ENCODE measurements at places on chromosomes 7 and 10.

DNA sequence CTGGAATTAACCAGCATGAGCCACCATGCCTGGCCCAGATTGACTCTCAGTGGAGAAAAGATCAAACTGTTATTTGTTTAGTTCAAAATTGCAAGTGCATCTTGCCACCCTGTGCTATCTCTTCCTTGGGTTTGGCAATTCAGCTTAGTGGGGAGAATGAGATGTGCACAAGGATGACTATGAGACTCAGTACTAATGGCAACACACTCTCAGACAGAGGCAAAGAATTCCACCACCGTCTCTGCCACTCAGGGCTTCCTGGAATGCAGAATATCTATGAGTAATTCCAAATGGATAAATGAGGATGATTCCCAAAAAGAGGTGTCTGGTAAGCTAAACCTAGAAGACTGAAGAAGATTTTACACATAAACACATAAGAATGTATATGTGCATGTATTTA lies 525.8 kb downstream of the NRG3 start:
- no peak for DNase-seq

DNA sequence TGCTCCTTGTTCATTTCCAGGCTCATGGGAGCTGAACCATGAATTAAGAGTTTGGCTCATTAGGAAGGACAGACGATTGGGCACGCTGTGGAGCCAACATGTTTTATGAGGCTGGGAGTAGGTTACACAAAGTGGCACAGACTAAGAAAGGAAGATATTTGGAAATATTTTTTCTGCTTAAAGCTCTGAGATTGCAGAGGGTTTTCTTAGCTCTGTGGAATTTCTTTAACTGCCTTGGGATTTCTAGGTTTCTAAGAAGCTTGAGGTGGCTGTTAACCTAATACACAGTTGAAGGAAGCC lies 344.6 kb downstream of the RNLS start:
- no peak for DNase-seq

DNA sequence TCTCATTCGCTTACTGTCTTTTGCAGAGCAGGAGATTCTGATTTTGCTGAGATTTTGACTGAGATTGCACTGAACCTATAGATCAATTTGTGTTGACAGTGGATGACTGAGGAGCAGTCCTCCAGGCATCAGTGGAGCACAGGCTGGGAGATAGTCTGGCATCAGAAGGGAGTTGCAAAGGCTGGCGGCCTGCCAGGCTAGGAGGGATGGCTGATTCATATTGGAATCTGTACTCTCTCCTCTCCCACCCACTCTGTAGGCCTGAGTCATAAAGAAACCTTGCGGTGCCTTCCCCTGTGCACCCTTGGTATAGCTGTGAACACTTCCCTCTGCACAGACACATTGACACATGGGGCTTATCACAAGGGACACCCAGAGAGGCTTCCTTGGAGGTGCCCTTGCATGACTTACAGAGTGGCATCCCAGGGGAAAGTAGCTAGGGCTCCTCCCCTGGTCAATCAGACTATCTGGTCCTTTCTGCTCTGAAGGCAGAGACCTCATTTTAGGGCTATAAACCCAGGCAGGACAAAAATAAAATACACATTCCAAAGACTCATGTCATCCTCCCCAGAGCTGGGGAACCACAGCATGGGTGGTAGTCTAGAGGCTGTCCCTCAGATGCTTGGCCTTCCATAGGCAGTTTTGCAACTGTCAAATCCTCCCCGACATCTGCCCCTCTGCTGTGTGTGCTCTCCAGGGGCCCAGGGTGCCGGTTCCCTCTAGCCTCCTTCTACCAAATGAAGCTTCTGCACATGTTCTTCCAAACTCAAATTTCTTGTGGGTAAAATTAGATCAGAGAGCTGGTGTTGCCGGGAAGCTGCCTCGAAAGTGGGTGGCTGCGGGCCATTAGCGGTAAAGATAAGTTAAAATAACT lies 37.4 kb upstream of the EEPD1 start:
- DNase-seq = peak; percentile 85

GRCh38 chr10:48418189-48418788 lies 111.8 kb downstream of the MAPK8 start:
- DNase-seq = no peak

GRCh38 chr7:96076350-96076707 lies 245.6 kb downstream of the SLC25A13 start:
- DNase-seq = no peak

DNA sequence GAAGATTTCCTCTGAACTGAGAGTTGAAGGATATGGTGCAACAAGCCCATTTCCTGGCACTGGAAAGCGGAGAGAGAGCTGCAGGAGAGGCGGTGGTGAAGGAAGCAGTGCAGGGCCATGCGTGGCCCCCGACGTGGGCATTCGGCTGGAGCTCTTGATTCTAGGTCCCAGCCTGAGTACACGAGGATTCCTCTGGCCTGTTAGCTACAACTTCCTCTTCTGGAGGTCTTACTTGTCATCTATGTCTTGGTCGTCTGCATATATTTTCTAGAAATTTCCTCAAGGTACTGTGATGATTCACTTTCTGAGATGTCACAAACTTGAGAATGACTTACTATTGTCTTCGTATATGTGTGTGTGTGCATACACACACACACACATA lies 59.2 kb upstream of the JAZF1 start:
- DNase-seq = no peak

- no peak for DNase-seq
Observed at GRCh38 chr10:100009283-100009792, 409 bp downstream of the DNMBP start.

DNA sequence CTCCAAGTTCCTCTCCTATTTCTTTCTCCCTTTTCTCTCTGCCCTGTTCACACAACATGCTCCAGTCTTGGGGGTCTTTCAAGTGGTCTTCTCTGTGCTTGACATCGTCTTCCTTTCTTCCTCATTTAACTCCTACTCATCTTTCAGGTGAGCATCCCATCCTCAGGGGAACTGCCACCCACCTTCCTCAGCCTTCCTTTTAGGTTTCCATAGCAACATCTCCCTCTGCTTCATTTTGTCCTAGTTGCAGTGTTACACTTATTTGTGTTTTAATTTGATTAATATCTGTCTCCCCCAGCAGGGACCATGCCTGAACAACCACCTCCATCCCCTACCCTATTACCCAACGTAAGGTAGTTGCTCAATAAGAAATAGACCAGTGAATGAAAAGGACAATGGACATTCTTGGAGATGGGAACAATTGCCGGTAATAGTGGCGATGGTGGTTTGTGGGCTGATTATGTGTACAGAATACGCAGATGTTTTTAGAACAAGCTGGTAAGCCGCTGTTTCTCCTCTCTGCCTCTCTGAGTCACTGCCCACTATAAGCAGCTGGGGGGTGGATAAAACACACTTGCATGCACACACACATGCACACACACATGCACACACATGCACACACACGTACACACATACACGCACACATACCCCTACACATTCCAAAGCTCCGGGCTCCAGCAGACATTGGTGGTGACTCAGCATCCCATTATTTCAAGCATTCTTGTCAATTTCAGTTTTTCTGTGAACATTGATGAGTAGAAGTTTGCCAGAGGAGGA lies 251.6 kb downstream of the GATA3 start:
- no peak for DNase-seq

- no peak for DNase-seq
Observed at GRCh38 chr10:106563384-106563783, 601.1 kb downstream of the SORCS1 start.

DNA sequence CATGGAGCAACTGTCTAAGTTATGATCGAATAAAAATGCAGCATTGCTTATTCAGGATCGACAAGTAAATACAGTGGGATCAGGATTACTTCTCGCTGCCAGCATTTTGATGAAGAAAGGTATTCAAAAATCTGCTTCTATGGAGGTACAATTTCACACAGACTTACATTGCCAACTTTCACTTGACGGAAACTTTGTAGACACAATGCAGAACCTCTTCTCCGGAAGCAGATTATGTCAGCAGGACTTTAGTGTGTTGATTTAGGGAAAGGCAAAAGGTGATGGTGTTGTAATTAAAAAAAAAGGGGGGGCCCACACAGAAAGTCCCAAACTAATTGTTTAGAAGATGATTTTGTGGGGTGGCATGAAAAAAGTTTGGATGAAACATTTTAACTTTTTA lies 462.4 kb upstream of the KLF6 start:
- no peak for DNase-seq

DNA sequence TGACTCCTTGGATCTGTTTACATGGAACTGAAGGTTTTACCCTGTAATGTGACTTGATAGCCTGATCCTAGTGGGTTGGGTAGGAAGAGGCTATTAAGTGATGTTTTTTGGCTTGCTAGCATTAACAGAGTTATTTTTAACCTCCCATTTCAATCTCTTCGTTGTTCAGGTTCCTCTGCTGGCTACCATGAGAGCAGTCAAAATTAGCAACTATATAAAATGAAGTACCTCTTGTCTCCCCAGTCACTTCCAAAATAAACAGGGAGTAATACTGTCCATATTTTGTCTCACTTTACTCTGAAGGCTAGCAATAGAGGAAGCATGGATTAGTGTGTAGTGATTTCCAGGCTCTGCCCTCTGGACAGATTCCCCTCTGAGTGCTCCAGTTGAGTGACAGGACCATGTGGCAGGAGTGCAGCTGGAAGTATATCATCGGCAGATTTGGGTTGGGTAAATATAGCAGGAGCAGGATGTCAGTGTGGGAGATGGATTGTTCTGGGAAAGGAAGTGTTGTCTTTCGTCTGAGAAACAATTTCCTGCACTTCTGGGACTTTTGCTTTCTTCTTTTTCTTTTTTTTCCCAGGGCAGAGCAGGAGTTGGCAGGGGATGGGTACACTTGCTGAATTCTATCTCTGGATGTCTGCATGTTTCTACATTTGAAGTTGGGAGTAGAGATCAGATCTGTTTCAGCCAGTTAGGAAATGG lies 35.2 kb downstream of the GBF1 start:
- no peak for DNase-seq

DNA sequence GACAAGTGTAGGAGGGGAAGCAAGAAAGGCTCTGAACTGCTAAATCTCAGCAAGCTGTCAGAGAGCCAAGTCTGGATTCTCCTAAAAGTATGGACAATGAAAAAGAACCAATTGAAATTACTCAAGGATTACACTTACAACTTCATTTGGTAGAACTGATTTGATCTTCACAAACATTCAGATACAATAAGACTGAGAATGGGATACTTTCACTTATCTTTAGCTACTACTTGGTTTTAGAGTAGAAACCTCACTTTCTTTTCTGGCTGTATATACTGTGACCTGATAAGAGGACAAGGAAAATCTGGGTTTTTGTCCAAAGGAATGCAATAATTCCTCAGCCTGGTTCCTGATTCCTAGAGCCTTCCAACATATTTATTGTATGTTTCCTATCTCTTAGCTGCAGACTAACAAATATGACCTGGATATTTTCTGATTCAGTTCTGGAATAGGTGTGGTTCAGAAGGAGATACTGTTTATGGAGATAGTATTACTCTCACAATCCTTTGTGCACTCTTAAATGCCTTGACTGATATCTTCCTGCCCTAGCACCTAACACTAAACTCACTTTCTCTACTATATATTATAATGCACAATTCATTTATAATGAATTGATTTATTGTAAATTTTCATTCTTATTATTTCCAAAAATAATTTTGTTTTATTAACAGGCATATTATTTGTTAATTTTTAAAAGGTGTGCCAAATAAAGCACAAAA lies 7.3 kb downstream of the SEMA3A start:
- DNase-seq = no peak

DNA sequence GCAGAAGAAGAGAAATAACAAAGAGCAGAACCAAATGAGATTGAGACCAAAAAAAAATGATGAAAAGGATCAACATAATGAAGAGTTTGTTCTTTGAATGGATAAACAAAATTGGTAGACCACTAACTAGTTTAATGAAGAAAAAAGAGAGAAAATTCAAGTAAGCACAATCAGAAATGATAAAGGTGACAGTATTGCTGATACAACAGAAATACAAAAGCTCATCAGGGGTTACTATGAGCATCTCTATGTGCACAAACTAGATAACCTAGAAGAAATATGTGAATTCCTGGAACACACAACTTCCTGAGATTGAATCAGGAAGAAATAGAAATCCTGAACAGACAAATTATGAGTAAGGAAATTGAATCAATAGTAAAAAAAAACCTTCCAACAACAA lies 157.1 kb downstream of the ZEB1 start:
- no peak for DNase-seq

- DNase-seq = no peak
Observed at GRCh38 chr7:108057951-108058481, 55.1 kb upstream of the LAMB1 start.

DNA sequence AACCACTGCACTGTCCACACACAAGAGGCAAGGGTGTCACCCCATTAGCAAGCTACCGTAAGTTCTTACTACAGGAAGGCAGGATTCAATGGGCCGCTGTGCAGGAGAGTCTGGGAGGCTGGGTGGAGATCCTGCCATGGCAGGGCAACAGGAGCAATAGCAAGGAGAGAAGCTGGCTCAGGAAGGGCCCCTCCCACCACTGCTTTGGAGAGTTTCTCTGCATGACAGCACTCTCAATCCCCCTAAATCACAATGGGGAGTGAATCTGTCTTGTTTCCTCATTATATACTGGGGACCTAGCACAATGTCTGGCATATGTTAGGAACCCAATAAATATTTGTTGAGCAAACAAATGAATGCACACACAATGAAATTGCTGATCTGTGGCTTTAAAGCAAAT lies 83.2 kb upstream of the SFMBT2 start:
- DNase-seq = no peak

GRCh38 chr7:140231771-140232491 lies 55.1 kb upstream of the KDM7A start:
- no peak for DNase-seq

GRCh38 chr10:125063256-125063925 lies 97.0 kb downstream of the CTBP2 start:
- no peak for DNase-seq

GRCh38 chr7:27872356-27873275 lies 132.7 kb downstream of the TAX1BP1 start:
- no peak for DNase-seq

DNA sequence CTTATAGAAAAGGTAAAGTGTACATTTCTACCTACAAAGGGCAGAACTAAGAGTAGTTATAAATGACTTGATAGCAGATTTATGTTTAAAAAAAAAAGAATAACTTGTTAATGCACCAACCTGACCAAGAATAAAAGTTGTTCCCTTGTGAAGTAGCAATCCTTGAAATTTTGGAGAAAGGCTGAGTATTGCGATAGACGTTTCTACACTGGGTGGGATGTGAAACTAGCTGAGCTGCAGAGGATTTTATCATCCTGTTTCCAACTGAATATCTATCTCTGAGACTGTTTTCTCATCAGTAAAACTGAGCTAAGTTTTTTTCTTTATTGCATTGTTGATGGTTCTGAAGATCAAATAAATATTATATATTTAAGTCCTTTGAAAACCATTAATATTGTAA lies 14.6 kb downstream of the MDFIC start:
- DNase-seq = no peak

GRCh38 chr7:17030559-17030958 lies 148.8 kb upstream of the AGR3 start:
- no peak for DNase-seq

- no peak for DNase-seq
Observed at GRCh38 chr7:158034571-158034970, 553.1 kb downstream of the PTPRN2 start.

GRCh38 chr7:147231275-147231674 lies 1114.7 kb downstream of the CNTNAP2 start:
- no peak for DNase-seq

GRCh38 chr7:921071-921461 lies 33.4 kb downstream of the ADAP1 start:
- DNase-seq = no peak

- DNase-seq = no peak
Observed at GRCh38 chr7:18384491-18385143, 110.9 kb upstream of the HDAC9 start.

All from AG04449 (cell line).